ENCODE measurements at places on chromosomes 5 and 9.

- no peak for DNase-seq
Measured at GRCh38 chr5:170497311-170498038, 6.3 kb upstream of the KCNIP1 start.

GRCh38 chr5:73716284-73716808 is 90.3 kb downstream of the ARHGEF28 start:
- no peak for DNase-seq

DNA sequence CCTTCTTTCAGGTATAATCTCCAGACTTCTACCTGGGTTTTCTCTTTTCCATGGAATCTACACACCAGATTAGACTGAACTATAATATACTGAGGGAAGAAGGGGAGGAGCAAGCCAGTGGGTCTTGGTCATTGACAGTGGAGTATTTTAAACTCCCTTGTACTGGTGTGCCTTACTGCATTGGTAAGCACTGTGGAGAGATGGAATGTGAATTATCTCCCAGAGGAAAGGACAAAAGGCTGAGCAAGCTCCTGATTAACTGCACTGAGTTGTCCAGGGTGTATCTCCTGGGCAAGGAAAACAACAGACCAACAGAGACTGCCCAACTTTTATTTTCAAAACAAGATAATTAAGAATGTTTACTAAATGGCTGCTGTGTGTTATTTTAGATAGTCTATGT is 29.8 kb upstream of the SLCO6A1 start:
- DNase-seq = no peak

GRCh38 chr5:21802869-21803490 is 1050.2 kb downstream of the CDH12 start:
- DNase-seq = no peak

- DNase-seq = no peak
Measured at GRCh38 chr5:126883564-126884245, 106.8 kb downstream of the LMNB1 start.

DNA sequence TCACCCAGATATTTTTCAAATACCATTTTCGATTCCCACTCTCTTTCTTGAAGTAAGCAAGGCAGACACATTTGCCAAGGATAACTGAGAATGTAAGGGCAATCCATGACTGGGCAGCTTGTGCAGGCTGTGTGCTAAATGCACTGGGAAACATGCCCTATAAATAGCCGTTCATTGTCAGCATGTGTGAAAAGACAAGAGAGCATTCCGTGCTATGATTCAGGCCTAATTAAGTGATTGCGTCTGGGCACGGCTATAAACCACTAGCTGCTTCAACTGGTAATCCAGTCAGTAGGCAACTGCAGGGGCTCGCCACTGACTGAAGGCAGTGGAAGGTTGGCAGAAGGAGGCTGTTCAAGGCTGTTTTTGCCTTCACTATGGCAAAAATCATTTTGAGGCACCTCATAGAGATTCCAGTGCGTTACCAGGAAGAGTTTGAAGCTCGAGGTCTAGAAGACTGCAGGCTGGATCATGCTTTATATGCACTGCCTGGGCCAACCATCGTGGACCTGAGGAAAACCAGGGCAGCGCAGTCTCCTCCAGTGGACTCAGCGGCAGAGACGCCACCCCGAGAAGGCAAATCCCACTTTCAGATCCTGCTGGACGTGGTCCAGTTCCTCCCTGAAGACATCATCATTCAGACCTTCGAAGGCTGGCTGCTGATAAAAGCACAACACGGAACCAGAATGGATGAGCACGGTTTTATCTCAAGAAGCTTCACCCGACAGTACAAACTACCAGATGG is at the start of gene HSPB3:
HSPB3 (plus strand) TSS at position 287 of the 745 bp plus-strand sequence; CDS start at position 378, 91 bp downstream.
- no peak for DNase-seq

DNA sequence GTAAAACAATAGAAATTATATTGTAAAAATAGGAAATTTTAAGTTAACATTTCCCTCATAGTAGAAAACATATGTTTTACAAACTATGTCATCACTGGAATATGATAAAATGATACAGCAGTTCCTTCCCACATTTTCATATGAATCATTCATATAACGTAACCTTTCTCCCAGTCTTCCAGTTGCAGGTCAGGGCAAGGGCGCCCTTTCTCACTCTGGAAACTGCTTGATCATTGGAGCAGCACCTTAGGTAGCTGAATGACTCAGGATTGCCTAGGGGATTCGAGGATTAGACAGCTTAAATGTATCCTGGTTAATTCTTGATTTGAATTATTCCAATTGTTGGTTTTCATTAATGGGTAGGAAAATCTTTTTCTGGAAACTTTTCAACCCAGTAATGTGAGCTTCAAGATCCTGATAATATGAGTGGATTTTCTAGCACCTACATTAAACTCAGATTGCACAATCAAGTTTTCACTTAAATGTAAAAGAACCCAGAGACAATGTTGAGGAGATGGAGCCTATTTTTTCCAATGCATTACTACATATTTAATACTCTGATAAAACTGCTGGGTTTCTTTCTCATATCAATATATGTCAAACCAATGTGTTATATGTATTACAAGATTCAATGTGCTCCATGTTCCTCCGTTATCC is 32.6 kb upstream of the ANXA1 start:
- no peak for DNase-seq

DNA sequence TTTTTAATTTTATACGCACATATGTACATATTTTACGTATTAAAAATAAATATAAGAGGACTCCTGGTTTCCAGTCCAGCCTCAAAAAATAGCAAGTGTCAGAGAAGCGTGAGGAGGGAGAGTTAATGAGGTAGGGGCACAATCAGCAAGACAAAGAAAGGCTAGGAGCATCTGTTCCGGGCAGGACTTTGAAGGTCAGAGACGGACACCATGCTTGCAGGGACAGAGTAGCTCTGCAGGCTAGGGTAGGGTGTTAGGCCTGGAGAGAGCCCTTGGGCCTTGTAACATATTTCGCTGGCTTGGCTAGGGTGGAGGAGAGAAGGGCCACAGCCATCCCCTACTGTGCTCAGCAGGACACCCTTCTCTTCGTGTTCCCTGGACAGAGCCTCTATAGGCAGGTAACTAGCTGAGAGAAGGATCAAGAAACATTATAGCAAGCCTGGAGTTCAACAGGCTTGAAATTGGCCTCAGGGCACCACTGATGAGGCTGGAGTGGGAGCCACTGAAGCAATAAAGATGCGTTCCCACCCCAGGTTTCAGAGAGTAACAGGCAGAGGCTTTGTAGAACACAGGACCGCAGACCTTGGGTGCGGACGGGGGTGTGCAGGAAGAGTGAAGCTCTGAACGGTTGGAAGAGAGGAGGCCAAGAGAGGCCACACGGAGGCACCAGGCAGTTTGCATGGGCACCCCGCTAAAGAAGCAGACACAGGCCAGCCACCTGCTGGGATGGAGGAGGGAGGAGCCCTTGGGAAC is 9.7 kb upstream of the IPPK start:
- no peak for DNase-seq

- no peak for DNase-seq
Measured at GRCh38 chr9:22808876-22809275, 362.3 kb downstream of the DMRTA1 start.

DNA sequence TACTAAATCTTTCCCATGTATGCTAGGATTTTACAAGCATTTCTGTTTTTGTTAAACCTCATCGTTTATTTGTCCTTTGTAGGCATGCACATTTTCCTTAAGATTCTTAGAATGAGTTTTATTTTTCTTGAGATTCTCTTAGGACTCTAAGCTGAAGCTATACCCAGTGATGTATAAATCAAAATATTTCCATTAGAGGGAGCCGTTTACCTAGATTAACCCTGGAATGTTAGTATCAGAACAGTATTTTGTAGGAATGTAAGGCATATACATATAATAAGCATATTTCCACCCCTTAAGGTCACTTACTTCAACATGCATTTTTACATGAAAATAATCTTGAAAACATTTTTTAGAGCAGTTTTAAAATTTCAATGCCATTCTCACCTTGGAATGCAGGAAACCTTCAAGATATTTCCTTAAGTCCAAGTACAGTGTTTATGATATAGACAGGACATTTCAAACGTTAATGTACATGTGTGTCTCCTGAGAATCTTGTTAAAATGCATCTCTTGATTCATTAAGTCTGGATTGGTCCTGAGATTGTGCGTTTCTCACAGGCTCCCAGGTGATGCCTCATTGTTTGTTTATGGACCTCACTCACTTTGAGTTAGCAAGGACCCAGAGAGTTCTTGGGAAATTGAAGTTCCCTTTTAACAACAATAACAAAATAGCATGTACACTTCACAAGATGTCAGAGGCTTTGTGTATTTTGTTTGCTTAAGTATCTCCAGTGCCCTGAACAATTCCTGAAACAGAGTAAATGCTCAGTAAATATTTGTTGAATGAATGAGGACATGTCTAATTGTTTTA is 34.9 kb upstream of the FCHO2 start:
- DNase-seq = no peak

- DNase-seq = no peak
Measured at GRCh38 chr5:12662545-12663314, 758.5 kb upstream of the CTNND2 start.

GRCh38 chr5:56529666-56530430 is 285.5 kb upstream of the MAP3K1 start:
- DNase-seq = no peak

DNA sequence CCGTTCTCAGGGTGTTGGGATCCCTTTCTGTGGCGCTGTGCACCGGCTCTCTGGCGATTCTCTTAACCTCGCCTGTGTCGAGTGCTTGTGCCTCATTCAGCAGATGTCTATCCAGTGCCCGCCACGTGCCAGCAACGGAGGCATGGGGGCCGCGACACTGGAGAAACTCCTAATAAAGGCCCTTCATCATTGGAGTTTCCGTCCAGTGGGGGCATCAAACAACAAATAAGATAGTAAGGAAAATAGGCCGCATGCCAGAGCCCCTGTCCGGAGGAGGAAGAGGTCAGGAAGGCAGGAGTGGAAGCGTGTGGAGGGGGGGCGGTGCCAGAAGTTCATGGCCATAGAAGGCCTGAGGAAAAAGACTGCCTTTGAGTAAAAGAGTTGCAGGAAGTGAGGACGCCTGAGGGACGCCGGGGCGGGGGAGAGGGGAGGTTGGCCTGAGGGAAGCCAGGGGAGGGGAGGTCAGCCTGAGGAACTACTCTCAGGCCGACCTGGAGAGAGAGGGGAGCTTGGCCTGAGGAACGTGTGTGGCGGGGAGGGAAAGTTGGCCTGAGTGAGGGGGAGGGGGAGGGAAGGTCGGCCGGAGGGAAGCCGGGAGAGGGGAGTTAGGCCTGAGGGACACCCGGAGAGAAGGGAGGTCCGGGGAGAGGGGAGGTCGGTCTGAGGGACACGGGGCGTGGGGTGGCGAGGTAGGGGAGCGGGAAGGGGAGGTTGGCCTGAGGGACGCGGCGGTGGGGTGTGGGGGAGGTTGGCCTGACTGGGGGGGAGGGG is 82.2 kb downstream of the CACNA1B start:
- DNase-seq = no peak

DNA sequence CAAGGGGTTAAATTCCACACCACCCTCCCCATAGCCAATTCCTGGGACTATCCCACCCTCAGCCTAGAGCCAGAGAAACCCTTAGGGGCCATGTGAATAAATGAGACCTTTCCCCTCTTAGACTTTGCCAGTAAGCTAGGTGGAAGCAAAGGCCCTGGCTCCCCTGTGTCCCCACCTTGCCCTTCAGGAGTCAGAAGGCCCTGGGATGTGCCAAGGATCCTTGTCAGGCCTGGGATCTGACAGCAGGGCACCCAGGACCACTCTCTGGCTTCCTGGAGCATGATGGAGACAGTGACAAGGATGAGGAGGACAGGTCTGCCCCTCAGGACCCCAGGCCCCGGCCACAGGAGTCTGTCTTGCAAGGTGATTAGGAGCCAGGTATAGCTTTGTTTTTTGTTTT is 125.0 kb upstream of the HAND1 start:
- no peak for DNase-seq

DNA sequence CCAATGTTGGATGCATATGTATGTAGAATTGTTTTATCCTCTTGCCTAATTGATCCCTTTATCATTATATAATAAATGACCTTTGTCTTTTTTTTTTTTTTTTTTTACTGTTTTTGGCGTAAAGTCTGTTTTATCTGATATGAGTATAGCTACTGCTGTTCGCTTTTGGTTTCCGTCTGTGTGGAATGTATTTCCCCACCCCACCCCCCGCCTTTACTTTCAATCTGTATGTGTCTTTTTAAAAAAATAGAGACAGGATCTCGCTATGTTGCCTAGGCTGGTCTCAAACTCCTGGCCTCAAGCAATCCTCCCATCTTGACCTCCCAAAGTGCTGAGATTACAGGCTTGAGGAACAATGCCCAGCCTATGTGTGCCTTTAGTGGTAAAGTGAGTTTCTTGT is 11.3 kb downstream of the AHRR start:
- no peak for DNase-seq

DNA sequence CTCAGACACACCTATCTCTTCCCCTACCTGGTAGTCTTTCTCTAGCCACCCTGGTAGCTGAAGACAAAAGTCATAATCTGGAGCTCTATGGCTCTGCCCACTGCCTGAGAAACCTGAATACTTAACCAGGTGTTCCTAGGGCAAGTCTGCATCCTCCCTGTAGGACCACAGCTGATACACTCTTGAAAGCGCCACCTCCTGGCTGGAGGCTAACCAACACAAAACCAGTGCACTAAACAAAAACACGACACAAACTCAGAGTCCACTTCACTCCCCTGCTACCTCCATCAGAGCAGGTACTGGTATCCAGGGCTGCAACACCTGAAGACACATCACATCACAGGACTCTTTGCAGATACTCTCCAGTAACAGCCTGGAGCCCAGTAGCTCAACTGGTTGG is 84.6 kb upstream of the ANXA1 start:
- no peak for DNase-seq

DNA sequence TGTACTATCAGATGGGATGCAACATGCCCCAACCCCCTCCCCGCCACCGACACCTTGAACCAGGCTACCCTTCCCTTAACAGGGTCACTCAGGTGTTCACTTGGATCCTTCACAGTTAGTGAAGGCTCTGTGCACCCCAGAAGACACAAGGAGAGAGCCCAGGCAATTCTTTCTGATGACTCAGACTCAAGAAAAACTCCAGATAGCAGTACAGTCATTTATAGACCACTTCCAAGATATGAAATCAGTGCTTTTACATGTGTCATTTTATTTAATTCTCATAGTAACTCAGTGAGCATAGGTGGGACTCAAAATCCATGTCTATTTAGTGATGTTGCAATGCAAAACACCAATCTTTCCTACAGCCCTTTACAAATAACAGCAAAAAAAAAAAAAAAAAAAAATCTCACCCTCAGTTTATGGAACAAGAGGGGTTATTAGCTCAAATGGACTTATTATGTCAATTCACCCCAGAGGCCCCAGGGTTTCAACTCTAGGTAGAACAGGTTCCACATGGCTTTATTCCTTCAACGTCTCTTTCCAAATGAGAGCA is 71.9 kb downstream of the FOXD1 start:
- DNase-seq = no peak

GRCh38 chr9:36623280-36623679 is 50.6 kb downstream of the MELK start:
- DNase-seq = no peak

GRCh38 chr5:144468571-144468970 is 297.9 kb downstream of the KCTD16 start:
- DNase-seq = no peak

DNA sequence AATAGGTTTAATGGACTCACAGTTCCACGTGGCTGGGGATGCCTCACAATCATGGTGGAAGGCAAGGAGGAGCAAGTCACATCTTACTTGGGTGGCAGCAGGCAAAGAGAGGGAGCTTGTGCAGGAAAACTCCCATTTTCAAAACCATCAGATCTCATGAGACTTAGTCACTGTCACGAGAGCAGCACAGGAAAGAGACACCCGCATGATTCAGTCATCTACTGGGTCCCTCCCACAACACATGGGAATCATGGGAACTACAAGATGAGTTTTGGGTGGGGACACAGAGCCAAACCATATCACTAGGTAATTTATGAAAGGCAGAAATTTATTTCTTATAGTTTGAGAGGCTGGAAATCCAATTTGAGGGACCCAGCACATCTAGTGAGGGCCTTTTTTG is 40.0 kb downstream of the MTREX start:
- DNase-seq = no peak
